Esophagus squamous epithelium (tissue), 5 donors: ENCODE measurements at places on chromosomes 7 and 10.

DNA sequence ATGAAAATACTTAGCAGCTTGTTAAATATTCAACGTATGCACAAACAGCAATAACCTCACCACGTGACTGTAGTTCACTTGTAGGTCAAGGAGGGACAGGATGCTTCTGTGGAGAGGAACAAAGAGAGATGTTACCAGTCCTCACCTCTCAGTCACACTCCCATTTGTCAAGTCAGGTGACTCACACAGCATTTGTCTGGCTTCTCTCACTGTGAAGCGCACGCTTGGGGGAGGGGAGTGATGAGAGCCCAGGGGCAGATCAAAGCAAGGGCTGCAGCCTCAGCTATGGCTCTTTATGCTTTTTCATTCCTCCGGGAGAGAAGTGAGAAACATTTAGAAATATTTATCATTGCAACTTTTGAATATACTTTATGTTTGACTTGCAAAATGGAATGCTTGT lies 2.9 kb upstream of the RBM20 start:
- no peak for DNase-seq

- DNase-seq, result no peak
Observed at GRCh38 chr7:80324032-80324431, 187.8 kb downstream of the GNAT3 start.

DNA sequence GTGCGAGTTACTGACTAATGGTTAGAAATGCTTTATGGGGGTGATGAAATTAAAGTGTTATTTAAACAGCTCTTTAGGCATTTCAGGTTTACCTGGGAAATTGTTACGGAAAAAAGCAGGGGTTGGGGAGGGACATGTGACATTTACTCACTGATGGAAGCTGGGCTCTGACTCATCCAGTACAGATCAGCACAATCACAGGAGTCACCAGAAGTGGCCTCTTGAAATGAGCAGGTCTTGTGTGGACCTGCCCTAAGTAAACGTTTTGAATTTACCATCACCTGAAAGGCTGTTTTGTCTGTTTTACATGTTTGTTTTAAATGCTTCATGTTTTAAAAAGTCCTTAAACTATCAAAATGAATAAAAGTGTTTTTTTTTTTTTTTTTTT lies 2.3 kb downstream of the GLRX3 start:
- DNase-seq, result no peak

- no peak for DNase-seq
Observed at GRCh38 chr10:31768467-31768866, 160.2 kb downstream of the ARHGAP12 start.

DNA sequence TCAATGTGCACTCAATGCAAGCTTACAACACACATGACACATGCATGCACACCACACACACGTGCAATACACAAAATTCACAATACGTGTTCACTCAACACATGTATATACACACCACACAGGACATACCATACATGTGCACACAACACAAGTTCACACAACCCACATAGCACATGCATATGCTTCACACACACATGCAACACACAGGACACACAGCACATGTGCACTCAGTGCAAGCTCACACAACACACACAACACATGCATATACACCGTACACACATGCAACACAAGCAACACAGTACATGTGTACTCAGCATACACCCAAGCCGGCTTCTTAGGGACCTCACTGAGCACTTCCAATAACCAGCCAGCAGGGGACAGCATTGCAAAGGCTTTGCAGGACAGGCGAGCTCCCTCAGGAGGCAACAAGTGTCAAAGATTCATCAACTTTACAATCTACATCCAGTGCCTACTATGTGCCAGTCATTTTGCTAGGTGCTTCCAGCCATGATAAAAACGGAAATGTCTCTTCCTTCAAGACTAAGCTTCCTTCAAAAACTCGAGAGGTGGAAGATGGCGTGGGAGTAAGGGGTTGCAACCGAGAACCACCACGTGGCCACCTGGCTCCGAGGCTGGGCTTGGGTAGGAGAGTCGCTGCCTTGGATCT lies 61.1 kb downstream of the JCAD start:
- DNase-seq, result no peak

DNA sequence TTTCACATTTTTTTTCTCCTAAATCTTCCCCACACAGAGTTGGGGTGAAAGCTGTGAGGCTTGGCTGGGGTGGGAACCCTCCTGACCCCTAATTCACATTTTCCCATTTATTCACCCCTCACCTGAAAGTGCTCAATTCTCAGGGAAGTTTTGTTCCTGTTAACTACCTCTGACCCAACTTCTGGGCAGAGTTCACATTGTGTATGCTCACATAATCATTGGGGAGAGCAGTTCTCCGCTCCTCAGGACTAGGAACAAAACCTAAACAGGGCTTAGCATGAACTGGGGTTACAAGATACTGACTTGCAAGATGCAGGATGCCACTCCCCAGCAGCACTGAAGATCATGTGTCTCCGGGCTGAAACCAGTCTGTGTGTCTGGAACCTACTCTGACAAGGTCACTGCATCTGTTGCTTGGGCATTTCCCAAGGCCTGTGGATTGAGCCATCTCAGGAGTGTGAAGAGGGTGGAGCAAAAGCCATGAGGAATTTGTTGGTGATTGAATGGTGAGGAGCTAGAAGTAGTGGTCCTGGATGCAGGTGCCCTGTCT lies 258.1 kb upstream of the IGFBP3 start:
- no peak for DNase-seq

DNA sequence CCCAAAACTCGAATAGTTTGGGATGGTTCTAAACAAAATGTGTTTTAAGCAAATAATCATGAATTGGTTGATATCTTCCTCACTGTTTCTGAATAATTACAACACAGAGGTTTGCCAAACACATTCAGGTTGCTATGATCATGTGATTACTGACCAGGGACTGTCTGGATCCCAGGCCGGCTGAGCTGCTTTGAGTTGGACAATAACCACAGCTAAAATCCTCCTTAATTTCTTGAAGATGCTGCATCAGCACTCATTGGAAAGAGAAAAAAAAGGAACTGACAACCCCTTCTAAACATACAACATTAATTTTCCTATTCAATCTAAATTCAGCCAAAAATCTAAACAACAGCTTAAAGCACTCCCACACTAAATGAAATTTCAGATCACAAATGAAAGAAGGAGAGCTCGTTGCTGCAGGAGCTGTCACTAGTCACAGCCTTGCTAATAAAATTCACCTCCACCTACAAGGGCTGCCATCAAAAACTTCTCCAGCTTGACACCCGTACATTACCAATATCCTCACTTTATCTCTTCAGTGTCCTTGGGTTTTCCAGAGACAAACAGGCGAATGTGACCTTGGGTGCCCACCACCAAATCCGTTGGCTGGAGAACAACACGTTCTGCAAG lies 560.2 kb downstream of the KCNMA1 start:
- no peak for DNase-seq

GRCh38 chr7:135557455-135558336 lies at the start of gene NUP205:
TSS of gene NUP205 (plus strand) at chr7:135557917. CDS start at chr7:135557945, 28 bp downstream.
- DNase-seq, result no peak

- no peak for DNase-seq
Observed at GRCh38 chr7:24472093-24472492, 101.2 kb upstream of the PALS2 start.

DNA sequence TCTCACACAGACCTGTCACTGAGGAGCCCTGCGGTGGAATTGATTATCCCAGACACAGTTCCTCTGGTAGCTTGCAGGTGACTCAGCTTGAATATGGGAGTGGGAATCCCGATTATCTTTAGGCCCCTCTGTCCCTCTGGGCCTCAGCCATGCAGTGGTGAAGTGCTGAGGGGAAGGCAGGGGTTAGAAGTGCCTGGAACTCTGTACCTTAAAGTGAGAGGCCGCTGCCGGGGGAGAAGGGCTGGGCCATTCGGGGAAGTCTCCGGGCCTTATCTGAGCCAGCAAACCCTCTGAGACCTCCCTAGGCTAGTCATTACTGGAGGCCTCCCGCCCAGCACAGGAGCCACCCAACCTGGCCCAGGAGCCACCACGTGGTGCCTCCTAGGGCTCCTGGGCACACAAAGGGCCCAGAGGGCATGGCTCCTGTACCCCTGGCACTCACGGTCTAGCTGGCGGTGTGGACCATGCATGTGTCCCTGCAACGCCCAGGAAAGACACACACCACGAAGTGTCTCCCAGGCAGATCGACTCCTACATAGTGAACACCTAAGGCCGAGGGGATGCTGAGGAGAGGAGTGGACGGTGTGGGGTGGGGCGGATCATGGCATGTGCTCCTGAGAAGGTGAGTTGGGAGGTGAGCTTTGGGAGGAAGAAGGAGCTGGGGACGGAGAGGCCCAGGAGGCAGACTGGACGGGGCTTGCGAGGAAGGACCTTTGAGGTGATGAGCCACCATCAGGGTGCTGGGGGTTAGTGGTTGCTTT lies 56.2 kb downstream of the HK1 start:
- no peak for DNase-seq
